Stimulated activated CD8-positive, alpha-beta memory T cell treated with anti-CD3 and anti-CD28 coated beads, Interleukin-4, amount 100 ng/mL, for 4 hours (primary cell): ENCODE measurements at places on chromosomes 4 and X.

DNA sequence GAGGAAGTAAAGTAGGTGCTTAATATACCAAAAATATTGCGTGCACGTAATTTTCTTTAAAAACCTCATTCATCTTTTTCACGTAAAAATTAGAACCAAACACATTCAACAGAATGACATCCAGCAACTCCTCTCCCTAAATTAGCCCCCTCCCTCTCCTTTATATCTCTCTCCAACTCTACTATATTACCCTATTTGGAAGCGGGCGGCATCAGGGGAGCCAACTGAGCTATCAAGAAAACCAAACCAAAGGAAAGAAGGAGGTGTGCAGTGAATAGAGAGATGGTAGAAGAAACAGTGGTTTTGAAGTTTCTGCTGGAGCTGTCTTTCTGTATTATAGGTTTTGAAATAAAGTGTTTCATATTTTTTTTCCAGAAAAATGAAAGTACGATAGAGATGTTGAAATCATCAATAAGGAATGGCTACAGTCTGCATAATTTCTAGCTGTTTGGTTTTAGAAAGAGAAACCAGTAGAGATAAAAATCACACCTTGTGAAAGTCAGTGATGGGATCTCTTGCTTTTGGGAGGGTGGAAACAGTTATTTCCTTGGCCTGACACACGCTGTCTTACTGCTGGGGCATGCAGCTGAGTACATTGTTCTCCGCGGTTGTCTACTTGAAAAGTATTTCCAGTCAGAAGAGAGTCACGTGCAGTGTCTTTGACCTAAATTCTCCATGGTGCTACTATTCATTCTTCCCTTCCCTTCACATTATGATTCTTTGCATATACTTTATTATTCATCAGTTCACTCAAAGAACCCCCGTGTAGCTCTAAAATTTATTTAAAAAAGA lies 94.1 kb upstream of the WDR17 start:
- DNase-seq: no peak

GRCh38 chr4:151150821-151151580 lies 51.6 kb downstream of the RPS3A start:
- no peak for DNase-seq

DNA sequence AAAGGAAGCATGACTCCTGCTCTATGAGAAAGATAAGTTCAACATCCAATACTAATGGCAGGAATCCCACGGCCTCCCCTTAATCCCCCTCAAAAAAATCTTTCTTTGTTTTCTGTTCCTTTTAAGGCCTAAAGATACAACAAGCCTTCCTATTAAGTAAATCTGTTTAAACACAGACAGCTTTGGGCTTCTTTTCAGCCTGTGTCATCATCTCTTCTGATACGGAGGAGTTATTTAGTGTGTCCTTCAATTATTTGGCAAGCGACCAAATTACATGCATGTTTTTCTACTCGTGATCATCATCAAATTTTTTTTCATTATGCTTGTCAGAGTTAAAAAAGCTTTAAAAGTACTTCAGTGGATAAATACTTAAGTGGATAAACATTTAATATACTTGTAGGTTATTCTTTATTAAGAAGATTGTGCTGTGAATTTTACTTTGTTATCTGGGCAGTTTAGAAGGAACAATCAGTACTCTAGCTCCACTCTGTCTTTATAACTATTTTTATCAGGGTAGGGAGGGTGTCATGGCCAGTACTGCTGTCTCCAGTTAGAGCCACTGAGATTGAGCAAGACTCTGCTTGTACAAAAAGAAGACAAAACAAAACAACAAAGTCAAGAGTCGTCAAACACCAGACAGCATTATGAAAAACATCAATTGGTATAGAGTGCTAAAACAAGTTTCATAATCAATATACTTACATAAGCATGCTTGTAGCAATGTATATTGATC lies 210.7 kb downstream of the PRR32 start:
- DNase-seq: no peak

DNA sequence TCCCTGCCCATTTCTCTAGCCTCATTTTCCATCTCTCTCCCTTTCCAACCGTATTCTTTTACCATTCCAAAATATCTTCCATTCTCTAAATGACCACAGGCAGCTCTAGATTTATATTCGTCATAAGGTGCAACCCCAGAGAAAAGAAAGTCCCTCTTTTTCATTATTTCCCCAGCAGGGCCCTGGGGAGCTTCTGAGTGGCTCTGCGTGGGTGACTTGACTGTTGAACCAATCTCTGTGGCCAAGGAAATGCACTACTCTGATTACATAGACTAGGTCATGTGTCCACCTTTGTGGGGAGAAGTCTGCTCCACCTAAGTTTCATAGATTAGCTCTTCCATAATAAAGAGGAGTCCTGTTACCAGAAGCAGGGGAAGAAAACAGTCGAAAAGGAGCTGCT lies 51.4 kb downstream of the ATOH1 start:
- no peak for DNase-seq

DNA sequence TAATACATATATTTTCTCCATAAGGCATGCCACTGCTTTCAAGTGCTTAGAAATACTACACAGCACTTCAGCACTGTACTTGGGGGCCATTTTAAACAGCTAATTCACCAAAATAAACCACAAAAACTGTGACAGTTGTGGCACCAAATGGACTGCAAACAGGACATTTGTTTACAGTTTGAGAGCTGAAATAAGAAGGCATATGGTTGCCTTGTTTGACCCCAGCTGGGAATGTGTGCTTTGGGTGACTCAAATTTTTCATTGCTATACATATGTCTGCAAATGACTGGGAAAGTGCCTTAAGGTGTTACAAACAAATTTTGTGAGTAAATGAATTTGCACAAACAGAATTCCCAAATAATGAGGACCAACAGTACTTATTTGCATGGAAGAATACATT lies 124.2 kb downstream of the BANK1 start:
- no peak for DNase-seq

DNA sequence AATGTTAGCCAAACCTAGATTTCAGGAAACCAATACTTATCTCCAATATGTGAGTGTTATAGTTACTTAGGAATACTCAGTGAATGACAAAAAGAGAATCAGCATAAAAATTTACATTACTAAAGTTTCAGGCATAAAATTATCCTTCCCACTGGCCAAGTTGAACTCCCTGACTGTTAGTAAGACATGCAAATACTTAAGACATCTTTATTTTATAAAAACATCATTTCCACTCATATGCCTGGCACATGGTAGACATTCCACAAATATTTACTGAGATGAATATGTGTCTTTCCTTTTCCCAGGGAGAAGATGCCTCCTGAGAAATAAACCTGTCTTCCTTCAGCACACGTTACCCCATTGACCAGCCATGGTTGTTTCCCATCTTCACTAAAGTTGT lies 7.3 kb downstream of the VEGFD start:
- DNase-seq: no peak

DNA sequence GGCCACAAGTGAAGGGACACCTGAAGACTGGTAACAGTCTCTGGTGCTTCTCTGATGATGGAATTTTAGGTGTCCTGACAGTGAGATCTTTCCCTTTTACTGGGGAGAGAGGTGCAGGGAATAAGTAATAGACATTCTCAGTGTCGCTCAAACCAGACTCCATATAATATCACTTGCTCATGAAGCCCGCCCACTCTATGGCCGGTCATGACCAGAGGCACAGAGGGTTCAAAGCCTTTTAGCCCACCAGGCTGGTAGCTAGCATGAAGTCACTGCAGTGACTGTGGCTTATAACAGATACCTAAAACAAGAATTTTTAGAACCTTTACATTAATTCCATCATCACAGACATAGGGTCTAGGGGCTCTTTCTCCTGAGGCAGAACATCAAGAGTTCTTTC lies 2.9 kb downstream of the CD40LG start:
- DNase-seq: no peak

- no peak for DNase-seq
Measured at GRCh38 chr4:169210504-169211118, 60.1 kb downstream of the SH3RF1 start.

DNA sequence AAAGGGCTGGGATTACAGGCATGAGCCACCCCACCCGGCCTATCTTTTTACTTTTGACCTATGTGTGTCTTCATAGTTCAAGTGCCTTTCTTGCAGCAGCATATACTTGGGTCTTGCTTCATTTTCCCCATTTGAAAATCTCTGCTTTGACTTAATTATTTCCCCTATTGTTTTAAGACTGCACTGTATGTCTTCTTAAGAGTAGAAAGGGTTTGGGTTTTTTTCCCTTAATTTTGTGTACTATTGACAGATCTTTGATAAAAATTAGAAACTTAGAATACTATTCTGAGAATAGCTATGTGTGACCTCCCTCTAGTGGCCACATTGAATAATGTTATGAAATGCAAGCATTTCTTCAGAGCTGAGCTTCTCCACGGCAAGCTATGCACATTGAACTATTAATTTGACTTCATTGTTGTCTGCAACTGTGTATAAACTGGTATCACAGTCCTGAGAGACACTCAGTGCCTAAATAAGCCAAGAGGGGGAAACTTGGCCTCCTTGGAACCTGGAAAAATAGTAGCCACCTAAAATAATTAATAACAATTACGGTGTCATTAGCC lies 8.7 kb upstream of the SLC25A4 start:
- no peak for DNase-seq

DNA sequence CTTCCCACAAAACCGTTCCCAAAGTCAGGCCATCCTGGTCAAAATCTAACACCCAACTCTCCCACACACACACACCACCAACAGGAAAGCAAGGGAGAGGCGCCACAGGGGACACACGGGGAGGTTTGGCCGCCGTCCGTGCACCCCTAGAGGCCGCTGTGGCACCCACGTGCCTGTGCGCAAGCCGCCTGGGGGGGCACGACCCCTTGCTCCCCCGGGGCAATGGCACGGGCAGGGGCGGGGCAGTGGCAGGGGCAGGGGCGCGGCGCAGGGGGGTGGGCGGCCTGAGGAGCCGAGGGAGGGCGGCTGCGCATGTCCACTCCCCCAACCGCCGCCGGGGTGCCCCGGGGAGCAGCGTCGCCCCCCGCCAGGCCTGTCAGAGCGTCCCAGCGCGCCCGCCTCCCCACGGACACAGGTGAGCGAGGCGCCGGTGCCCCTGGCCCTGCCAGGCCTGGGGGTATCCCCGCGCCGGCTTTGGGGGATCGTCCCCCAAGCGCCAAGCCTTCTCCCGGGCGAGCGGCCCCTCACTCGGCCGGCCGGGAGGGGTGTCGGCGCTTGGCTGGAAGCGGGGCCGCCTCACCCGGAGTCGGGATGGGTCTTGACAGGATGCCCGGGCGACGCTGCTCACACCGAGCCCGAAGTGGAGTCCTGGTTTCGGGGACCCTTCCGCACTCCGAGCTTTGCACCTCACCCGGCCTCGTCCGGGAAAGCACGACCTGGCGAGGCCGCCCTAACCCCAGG lies at the start of gene ERAS:
Gene ERAS (plus strand): TSS at position 379 of the 741 bp plus-strand sequence. CDS start 2,611 bp downstream, outside the sequence.
- no peak for DNase-seq

DNA sequence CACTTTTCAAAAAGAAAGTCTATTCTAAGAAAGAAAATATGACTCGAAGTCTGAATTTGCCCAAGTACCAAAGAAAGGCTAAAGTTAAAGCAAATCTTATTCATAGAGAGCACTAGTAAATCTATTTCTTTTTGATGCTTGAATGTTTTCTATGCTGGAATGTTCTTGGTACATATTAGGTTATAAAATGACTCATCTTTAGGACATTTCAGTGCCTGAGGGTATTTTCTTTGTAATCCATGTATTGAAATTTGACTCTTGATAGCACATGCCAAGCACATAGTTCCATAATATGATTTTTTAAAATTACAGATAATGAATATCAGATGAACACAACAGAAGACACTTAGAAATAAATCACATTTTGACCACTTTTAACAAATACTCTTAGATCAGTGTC lies 232.8 kb downstream of the TRIML1 start:
- DNase-seq: no peak

DNA sequence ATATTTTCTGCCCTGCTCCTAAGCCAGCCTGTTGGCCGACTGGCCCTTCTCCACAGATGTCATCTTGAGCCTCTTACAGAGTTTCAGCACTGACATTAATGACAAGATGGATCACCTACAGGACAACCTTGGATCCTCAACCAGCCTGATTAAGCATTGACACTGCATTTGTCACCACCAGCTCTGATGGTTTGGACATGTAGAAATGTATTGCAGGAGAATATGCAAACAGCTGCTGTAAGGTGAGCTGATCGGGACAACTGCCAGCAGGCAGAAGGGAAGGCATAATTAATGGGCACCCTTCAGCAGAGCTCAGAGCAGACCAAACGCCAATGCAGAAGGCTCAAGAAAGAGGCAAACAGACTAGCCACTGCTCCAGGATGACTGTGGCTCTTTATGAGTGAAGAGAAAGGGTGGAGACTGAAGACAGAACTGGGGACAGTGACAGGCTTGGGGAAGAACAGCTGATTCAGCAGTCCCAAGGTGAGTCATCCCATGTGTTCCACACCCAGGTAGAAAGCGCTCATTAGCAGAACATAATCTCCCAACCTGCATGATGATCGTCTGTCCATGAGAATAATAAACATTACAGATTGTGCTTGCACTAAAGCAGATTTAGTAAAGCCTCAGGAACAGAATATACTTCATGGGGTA lies 6.7 kb downstream of the CORIN start:
- no peak for DNase-seq

- no peak for DNase-seq
Measured at GRCh38 chr4:57220734-57221133, 110.5 kb upstream of the IGFBP7 start.

GRCh38 chr4:7418131-7418943 lies 16.4 kb downstream of the PSAPL1 start:
- DNase-seq: no peak

DNA sequence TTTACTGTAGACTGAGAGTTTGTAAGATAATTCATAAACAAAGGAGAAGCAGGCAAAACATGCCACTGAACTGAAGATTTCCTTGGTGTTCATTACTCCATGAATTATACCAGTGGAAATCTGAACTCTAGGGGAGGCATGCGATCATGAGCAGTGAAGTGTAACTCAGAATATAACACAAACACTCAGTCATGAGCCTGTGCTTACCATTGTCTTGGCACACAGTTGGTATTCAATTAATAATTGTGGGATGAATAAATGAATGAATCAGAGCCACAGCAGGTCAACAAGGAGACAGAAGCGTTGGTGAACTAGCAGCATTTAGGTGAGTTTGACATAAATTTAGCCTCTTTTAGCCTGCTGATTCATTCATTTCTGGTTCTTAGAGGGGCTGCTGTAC lies 263.5 kb upstream of the DKK2 start:
- no peak for DNase-seq

DNA sequence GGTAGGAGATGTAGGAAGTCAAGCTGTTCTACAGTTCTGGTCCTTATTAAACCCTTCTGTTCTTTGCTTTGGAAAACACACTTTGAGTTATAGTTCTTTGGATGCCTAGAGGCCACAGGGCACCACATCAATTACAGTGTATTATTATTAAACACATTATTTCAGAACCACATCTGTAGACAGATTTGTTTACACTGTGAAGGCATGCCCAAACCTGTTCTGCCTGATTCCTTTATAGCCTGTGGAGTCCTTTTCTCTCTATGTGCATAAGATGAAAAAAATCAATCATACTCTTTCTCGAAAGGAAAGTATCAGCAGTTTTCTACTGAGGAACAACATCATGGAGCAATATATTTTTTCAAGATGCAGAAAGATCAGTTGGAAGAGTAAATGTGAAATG lies 371.3 kb upstream of the INTU start:
- DNase-seq: no peak
